ENCODE measurements at places on chromosomes 16 and 17.
A peak's percentile ranks its signal among the peaks of the same experiment; 100 is the strongest.

GRCh38 chr17:35423761-35424160, 8.5 kb downstream of the SLFN12 start:
- no peak for DNase-seq

DNA sequence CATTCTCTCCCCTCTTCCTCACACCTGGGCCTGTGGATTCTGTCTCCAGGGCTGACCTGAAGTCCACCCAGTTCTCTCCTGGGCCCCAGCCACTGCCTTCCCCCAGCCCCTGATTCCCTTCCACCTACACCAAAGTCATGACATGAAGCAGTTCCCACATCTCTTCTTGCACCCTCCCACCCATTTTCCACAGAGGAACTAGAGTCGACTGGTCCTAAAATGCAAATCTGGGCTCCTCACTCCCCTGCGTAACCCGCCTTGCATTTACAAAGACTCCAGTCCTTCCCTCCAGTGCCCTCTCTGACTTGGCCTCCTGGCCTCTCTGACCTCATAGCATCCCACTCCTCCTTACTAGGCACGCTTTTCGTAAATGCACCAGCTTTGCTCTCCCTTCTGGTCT, 14.8 kb downstream of the COX6A2 start:
- no peak for DNase-seq

DNA sequence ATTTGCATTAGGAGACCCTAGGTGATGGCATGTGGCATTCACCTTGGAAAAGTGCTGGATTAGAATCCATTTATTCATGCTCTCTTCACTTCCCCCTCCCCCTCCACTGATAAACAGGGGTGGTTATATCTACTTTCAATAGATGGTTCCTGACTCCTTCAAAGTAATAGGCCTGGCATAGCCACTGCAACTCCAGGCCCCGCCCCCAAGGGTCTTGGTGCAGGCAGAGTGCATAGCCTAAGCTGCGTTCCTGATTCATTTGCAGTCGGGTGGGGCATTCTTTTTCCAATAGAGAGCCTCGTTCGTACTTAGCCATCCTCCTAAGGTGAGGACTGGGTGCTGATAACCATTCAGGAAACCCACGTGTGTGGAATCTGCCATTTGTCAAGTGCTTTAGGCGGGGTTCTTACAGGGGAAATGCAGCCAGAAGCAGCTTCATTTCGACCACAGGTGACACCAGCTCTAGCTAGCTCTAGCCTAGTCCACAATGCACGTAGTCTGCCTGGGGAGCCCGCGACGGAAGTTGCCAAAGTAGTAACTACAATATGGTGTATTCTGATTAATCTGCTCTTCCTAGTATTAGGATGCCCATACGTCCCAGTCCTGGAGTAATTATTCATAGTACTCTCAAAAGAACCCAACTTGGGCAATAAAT, 11.1 kb downstream of the UBE2O start:
- no peak for DNase-seq

- no peak for DNase-seq
Observed at GRCh38 chr17:7569571-7569970, 7.9 kb downstream of the SENP3 start.

GRCh38 chr17:66677201-66677981, 157.5 kb upstream of the CACNG5 start:
- no peak for DNase-seq

DNA sequence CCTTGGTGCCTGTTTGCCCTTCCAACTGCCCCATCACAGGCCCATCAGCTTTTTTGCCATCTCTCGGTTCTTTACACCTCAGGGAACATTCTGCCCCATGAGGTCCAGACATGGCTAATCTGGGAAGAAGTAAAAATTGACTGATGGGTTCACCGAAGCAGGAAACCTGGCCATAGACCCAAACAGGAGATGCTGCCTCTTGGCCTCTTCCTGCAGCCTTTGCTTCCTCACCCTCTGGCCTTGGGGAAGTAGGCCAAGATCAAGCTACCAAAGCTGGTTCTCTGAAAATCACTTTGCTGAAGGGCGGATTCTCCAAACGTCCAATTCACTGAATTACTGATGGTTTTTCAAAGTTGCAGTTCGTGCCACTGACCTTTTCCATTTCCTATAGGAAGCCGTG, 56.1 kb downstream of the ARSG start:
- no peak for DNase-seq

GRCh38 chr17:43877451-43878155, 29.7 kb downstream of the MPP2 start:
- no peak for DNase-seq

GRCh38 chr17:35257208-35257659, 14.4 kb downstream of the SLFN5 start:
- DNase-seq, result no peak

DNA sequence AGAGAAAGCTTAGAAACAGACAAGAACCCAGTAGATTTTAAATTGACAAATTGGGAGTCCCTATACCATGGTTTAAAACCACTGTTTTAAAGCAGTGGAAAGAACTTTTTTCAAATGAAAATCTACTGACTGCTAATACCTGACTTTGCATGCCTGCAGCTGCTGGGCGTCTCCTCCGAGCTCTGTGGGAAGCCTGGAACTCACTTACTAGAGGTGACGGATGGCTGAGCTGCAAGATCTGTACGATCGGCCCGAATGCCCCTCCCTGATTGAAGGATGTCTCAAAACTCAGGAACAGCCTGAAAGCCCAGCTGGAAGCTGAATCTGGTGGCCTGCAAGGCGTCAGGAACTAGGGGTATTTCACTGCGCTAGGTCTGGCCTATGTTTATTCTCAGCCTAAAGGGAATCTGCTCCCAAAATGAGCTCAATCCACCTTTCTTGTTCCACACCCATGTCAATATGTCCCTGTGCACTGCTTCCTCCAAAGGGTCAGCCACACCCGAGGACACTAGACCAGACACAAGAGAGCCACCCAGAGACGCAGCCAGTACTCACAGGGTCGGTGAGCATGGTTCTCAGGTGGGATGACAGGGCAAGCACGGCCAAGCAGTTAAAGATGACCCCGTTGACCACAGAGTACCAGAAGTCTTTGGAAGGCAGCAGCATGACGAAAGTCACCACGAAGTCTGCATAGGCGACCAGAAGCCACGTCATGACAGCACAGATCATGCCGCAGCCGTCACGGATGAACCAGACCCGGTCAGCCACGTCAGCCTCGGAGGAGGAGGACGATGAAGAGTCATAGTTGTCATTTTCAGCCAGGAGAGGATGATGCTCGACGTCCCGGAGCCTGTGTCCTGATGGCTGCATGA, 21.4 kb downstream of the ZDHHC7 start:
- DNase-seq, result no peak

DNA sequence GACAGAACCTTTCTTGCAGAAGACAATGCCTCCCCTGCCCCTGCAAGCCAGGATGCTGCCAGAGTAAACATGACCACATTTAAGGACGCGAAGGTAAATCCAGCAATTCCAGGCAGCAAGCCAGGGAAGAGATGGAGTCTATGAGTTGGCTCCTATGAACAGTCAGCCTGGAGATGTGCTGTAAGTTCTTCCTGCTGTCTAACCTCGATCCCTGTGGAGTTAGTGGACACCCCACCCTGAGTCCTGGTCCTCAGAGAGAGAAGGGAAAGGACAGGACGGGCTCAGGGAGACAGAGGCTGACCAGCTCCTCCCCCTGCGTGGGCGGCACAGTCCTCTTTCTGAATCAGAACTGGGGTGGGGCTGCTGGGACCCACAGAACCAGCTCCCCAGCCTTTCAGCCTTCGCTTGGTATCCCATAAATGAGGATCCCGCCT, 24.9 kb downstream of the CDC42EP4 start:
- DNase-seq, result no peak

DNA sequence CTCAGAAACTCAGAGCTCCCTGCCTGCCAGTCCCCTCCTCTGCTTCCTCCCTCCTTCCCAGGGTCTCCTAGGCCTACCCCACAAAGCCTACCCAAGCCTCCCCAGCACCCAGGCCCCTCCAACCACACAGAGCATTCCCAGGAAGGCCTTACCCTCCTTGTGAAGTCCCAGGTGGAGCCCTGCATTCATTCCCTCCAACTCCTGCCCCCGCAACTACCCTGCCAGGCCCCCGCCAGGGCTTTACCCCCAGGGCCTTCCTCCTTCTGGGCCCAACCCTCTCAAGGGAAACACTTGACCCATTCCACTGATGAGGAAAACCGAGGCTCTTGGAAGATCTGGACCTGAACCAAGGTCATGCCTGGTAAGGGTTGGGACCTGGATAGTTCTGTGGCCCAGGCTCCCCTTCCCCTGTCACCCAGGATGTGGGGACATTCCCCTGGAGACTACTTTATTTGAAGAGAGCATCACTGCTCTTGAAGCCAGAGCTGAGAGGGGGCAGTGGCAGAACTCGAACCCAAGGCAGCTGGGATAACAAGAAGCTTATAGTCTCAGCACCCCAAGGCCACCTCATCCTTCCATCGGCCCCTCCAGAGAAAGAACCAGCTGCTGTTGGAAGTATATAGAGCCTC, 12.5 kb downstream of the PLLP start:
- DNase-seq, result no peak

GRCh38 chr16:3193221-3194212, 5.5 kb downstream of the OR1F1 start:
- no peak for DNase-seq

GRCh38 chr16:46830417-46830901, 521 bp downstream of the C16orf87 start:
- DNase-seq, result no peak

GRCh38 chr16:53836680-53837079, 132.7 kb downstream of the FTO start:
- no peak for DNase-seq

GRCh38 chr17:74987909-74988711, 678 bp downstream of the CDR2L start:
- DNase-seq, result no peak

- no peak for DNase-seq
Observed at GRCh38 chr16:65054457-65054856, 67.4 kb downstream of the CDH11 start.

GRCh38 chr16:53369921-53370320, 64.3 kb upstream of the RBL2 start:
- DNase-seq, result no peak

GRCh38 chr17:146983-147761, 9.8 kb downstream of the SCGB1C2 start:
- no peak for DNase-seq

- DNase-seq, result no peak
Observed at GRCh38 chr17:62616993-62617893, 10.2 kb upstream of the MRC2 start.

- DNase-seq, result no peak
Observed at GRCh38 chr16:88045820-88046303, 94.6 kb downstream of the BANP start.

GRCh38 chr16:17204644-17205043, 266.1 kb downstream of the XYLT1 start:
- DNase-seq, result no peak

DNA sequence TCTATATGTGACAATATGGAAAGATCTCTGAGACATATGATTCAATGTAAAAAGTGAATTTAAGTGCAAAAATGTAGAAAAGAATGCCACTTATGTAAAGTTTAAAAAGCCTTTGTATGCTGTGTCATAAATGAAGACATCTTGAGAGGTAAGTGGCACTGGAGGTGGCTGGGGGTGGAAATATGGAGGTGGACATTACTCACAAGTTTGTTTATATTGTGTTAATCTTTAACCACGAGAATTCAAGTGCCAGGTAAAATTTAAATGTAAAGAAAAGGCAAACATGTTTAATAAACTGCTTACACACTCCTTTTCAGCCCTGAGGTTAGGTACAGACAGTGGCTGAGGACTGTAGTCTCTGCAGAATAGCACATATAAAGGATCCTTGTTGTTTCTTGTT, 235.1 kb downstream of the ABCC12 start:
- DNase-seq, result no peak

DNA sequence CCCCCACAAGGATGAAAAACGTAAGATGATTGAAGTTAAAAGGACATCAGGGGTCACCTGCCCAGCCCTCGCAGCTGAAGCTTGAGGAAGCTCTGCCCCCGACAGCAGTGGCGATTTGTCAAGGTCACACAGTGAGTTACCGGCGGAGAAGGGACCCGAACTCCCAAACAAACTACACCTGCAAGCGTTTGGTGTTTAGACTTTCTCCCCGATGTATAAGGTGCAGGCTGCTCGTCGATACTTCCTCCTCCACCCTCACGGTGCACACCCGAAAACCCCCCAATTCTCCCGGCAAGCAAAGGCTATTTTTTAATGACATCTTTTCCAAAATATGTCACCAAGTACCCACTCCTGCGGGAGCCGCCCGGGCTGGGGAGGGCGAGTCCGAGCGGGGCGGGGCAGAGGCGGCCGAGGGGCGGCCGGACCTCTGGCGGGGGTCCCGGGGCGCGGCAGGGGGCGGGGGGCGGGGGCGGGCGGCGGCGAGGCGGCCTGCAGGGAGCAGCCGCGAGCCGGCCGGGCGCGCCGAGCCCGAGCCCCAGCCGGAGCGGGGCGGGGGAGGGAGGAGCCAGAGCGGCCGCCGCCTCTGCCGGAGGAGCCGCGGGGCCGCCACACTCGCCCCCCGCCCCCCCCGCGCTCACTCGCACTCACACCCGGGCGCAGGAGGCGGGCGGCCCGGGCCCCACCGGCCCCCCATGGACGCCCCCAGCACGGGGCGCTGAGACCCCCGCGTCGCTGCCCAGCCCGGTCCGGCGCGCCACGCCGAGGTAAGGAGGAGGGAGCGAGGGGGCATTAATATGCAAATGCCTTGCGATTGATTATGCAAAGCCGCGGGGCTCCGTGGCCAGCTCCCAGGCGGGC, at the start of gene THRA:
THRA (plus strand) TSS at position 637 of the 858 bp plus-strand sequence. CDS start 11,524 bp downstream, outside the sequence.
- no peak for DNase-seq

DNA sequence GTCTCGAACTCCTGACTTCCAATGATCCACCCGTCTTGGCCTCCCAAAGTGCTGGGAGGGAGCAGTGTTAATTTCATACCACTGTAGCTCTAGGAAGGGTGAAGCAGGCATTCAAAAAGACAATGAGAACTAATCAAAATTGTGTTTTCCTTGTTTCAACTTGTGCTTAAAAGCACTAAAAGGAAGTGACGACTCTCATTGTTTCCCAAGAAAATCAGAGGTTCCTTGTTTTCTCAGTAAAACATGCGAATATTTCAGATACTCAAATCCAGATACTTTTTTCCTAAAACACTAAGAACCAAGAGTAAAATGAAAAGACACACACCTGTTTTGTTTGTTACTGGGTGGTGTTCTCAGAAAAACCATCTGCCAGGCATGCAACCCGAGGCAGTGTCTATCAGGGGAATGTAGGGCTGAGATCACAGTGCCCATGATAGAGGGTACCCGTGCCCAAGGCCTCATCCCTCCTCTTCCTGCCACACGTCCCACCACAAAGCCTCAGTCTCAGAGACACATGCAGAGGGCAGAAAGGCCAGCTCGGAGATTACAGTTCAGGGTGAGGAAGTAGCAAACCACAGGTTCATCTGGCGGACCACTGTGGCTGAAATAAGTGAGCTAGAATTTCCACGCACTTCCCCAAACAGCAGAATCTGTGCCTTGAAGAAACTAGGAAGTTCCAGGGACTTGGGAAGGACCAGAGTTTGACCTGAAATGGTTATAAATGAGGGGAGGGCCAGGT, 33.7 kb downstream of the GINS3 start:
- no peak for DNase-seq

- no peak for DNase-seq
Observed at GRCh38 chr16:54605536-54606066, 319.0 kb upstream of the IRX3 start.

- no peak for DNase-seq
Observed at GRCh38 chr17:43940630-43941029, 1.6 kb downstream of the PPY start.

GRCh38 chr17:18031955-18032354, 7.0 kb downstream of the ATPAF2 start:
- no peak for DNase-seq

- DNase-seq, result peak; percentile 59
Observed at GRCh38 chr17:81566461-81567126, 14.4 kb upstream of the FAAP100 start.

- peak; percentile 7 for DNase-seq
Observed at GRCh38 chr16:5024632-5025031, 9.1 kb downstream of the NAGPA start.
